Muscle of back (tissue), 13 donors: ENCODE measurements at places on chromosomes 4 and X.
A peak's percentile ranks its signal among the peaks of the same experiment; 100 is the strongest.

DNA sequence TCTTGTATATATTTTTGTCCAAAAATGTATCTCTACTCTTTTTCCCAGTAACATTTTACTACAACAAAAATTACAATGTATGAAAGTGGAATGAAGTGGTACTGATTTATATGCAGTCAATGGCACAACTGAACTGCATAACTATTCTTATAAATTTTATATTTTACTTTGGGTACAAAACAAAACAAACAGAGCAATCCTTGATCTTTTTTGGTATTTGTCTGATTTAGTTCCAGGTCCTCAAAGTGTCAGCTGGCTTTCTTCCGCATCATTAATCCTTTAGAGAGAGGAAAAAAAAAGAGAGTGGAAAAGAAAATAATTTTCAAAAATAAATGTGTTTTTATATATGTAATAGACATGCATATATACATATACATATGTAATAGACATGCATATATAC is 252.4 kb upstream of the SLIT2 start:
- no peak for DNase-seq

- no peak for DNase-seq
These were observed 87.8 kb upstream of the NPNT start for GRCh38 chr4:105807496-105807895.

DNA sequence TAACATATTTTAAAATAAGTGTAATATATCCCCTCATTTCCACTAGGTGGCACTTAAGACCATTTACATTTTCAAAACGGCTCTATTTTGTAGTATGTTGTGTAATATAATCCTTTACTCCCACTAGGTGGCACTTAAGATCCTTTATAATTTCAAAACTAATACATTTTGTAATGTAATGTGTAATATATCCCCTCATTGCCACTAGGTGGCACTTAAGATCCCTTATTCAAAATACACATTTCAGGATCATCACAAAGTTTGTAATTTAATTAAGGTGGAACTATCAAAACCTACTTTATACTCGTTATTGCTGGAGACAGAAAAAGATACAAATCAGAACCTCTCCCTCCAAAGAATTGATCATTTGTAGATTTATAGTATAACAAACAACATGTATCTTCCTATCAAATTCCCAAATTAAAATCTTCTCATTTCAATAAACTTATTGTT is 132.5 kb downstream of the ARHGAP6 start:
- DNase-seq = peak; percentile 73

DNA sequence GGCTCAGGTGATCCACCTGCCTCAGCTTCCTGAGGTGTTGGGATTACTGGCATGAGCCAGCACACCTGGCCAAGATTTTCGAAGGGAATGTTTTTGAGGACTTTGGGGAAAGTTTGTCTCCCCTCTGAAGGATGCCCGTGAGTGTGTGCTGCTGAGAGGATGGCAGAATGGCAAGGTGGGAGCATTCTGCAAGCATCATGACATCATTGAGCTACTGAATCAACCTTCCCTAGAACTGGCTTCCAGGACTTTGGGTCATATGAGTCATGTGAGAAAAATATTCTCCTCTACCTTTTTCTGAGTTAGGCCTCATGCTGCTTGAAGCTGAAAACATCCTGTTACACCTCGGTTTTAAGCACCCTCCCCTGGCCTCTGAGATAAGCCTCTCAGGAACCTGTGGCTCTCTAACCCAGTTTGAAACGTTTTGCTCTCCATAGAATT is 31.0 kb downstream of the TMEM131L start:
- DNase-seq = no peak

DNA sequence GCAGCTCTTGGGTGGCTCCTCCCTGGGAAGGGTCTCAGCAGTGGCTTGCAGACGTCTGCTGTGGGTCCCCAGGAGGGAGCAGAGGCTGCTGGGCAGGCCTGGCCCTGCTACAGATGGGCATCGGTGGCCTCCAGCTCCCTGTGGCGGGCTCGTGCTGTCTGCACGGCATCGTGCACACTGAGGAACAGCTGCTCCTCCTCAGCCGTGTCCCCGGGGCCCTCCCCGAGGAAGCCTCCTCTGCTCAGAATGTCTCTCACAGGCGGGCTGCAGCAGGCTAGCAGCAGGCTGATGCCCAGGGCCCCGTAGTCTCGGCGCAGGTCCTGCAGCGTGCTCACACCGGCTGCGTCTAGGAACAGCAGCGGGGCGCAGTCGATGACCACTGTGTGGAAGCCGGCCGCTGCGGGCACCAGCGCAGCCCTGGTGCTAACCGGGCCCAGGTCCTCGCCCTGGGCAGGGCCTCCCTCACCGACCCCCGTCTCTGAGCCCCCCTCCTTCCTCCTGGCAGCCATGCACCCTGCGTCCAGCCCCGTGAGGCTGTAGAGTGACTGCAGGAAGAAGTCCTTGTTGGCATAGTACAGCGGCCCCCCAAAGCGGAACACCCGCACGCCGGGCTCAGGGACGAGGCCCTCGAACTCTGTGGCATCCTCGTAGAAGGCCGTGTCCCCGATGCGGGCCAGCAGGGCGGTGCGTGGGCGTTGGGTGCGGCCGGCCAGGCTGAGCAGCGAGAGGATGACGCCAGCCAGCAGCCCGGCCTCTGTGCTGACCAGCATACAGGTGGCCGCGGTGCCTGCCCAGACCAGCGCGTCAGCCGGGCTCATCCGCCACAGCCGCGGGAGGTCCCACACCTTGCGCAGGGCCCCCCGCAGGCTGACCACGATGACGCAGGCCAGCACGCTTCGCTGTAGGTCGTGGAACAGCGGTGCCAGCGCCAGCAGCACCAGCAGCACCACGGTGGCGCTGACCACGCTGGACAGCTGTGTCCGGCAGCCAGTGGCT is 2.2 kb downstream of the IDUA start:
- DNase-seq = no peak

- no peak for DNase-seq
These were observed 61.3 kb downstream of the PPP3CA start for GRCh38 chr4:101285985-101286384.

DNA sequence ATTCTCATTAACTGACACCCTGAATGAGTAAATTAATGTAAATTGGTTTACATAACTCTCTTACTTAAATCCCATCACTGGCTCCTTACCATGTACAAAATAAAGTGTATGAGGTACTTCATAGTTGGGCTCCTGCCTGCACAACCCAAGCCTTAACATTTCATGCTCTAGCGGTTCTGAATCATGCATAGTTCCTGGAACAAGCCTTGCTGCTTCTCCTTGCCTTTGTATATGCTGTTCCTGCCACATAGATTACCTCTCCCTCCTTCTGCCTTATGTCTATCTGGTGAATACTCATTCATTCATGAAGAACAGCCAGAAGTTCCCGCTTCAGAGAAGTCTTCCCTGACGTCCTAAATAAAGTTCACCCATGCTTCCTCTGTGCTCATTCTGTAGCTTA is 594.7 kb downstream of the SMARCA1 start:
- no peak for DNase-seq

- DNase-seq = no peak
These were observed 101.5 kb upstream of the SMAD1 start for GRCh38 chr4:145380123-145380522.

DNA sequence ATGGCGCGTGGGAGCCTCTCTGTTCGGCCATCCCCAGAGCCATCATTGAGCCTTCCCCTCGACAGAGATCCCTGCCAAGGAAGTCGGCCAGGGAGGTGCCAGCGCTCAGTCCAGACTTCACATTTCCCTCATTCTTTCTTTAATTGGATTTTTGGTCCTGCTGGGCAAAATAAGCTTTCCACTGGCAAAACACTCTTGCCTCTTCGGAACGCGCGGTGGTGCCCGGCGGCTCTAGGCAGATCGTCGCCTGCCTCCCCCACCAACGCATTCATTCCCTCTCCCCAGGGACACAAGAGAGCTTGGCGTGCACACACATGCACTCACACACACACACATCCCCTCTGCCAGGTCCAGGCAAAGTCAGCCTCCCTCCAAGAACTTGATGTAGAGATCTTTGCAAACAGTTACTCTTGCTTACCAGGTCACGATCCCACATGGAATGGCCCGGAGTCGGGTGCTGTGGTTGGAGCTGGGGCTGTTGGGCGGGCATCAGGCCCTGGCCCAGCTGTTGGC is 257.1 kb downstream of the BCOR start:
- no peak for DNase-seq

- no peak for DNase-seq
These were observed 19.2 kb upstream of the FAAH2 start for GRCh38 chrX:57267308-57267707.

GRCh38 chrX:50747471-50747900 is 66.5 kb downstream of the SHROOM4 start:
- no peak for DNase-seq

GRCh38 chrX:47169726-47170515 is 23.7 kb upstream of the UBA1 start:
- DNase-seq = no peak

DNA sequence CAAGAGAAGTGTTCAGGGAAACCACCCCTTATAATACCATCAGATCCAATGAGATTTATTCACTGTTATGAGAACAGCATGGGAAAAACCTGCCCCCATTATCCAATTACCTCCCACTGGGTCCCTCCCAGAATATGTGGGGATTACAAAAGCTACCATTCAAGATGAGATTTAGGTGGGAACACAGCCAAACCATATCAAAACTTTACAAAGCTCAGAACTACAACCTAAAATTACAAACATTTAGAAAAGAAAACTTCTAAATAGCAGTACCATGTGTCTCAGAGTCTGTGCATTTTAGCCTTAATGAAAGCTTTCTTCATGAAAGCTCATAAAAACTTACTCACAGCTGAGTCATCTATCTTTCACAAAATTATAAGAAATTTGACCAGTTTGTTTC is 1442.8 kb upstream of the PCDH7 start:
- DNase-seq = no peak

DNA sequence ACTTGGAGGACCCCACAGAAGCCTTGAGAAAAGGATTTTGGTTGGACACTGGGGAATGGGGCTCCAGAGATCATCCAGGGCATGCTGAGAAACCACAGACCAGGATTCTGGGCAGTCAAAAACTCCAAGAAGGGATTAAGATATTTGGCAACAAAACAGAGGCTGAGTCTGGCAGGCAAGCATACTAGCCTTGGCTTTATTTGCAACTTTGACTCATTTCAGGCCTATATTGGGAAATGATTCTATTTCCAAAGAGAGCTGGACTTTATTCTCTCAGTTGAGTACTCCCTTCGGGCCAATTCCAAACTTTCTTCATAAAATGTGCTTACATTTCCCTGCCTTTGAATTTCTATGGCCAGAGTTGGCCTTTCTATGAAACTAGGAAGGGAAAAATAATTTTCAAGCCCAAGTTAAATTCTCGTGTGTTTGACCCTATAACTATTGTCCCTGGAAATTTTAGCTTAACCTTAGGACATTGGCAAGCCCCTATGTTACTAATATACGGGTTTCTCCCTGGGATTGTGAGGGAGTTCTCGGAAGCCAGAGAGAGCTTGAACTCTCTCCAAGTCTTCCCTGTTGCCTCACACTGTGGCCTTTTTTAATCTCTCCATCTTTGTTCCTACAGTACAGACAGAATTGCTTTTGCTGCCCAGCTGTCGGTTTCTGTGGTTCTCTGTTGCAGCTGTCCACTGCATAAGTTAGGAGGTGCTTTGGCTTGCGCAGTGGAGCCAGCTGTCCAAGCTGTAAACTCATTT is 112.6 kb upstream of the FAM9A start:
- DNase-seq = peak; percentile 93

- peak; percentile 44 for DNase-seq
These were observed 28.5 kb upstream of the ANK2 start for GRCh38 chr4:113020966-113021365.

- no peak for DNase-seq
These were observed 1451.9 kb downstream of the PCDH7 start for GRCh38 chr4:32172086-32172485.

GRCh38 chr4:157226601-157227000 is 6.1 kb downstream of the GRIA2 start:
- no peak for DNase-seq

GRCh38 chr4:115090483-115091075 is 22.8 kb downstream of the NDST4 start:
- no peak for DNase-seq

- no peak for DNase-seq
These were observed 135.0 kb downstream of the AMMECR1 start for GRCh38 chrX:110182865-110183264.

- DNase-seq = no peak
These were observed 116.7 kb upstream of the TMEM164 start for GRCh38 chrX:109886122-109886761.

DNA sequence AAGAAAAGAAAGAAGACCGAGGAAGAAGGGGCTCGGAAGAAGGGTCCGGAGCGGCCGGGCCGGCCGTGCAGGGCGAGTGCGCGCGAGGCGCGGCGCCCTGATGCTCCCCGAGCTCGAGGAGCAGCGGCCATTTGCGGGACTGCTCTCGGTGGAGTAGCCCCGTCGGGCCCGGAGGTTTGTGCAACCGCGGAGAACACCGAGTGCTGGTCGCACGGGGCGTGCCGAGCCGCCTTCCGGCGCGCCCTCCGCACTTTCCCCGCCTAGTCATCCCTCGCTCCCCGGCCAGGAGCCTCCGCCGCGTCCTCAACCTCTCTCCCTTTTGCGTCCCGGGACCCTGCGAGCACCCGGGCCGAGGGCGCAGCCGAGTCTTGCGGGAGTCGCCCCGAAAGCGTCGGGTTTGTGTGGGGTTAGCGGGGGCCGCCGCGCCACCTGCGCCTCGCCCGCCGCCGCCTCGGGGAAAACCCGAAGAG is 127.4 kb downstream of the LAS1L start:
- DNase-seq = no peak

- DNase-seq = no peak
These were observed 9.0 kb upstream of the PIM2 start for GRCh38 chrX:48927736-48928382.

GRCh38 chr4:127622621-127622920 is 10.2 kb upstream of the INTU start:
- no peak for DNase-seq

DNA sequence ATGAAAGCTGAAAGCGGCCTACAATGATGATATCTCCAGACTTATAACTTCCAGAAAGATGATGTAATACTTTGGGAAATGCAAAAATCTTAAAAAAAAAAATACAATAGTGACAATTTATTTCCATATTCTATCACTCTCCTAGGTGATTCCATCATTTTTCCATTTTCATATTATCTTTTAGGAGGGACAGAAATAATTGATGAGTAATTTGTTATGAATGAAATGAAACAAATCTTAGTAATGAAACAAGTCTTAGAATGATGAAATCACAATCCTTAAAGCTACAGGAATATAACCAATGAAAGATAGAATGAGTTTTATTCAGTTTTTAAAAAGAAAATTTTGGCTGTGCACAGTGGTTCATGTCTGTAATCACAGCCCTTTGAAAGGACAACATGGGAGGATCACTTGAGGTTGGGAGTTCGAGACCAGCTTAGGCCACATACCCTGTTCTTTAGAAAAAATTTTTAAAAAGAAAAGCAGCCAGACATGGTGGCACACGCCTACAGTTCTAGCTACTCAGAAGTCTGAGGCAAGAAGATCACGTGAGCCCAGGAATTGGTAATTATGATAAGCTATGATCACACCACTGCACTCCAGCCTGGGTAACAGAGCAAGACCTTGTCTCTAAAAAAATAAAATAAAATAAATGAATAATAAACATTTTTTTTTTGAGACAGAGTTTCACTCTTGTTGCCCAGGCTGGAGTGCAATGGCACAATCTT is 21.7 kb downstream of the CLOCK start:
- DNase-seq = peak; percentile 5
